ENCODE measurements at places on chromosomes 13 and 19. TPM values are rescaled to one million over a fixed set of nuclear protein-coding genes. Genes with fewer than 3 reads are reported as not detected.

GRCh38 chr19:14035706-14036105 is 4.1 kb downstream of the IL27RA start:
- DNase-seq = no peak

DNA sequence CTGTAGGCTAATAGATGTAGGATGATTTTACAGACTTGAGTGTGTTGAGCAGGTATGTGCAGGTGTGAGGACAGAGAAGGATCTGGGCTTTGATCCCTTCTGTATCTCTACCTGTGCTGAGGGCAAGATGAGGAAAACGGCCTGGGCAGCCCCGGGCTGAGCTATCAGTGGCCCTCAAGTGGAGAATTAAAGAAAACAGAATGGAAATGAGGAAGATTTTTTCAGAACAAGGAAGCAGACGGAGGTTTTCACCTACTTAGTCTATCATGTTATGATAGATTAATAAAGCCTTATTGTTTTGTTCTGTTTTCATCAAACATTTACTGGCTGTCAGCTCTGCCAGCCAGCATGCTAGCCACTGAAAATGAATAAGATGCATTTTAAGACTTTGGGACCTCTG is 22.3 kb upstream of the FOXO1 start:
- no peak for DNase-seq

DNA sequence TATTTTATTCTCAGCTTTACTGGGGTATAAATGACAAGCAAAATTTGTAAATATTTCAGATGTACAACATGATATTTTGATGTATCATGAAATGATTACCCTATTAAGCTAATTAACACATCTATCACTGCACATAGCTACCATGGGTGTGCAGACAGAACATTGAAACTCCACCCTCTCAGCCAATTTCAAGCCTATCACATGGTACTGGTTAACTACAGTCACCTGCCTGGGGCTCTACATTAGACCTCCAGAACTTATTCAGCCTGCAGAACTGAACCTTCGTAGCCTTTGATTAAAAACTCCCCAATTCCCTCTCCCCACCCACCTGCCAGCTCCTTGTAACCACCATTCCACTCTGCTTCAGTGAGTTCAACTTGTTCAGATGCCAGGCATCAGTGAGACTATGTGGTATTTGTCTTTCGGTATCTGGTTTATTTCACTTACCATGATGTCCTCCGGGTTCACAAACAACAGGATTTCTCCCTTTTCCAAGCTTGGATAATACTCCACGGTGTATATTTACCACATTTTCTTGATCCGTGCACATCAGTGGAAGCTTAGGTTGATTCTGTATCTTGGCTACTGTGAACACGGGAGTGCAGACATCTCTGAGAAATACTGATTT is 19.2 kb downstream of the RAB20 start:
- DNase-seq = no peak

GRCh38 chr13:66048888-66049287 is 1181.2 kb downstream of the PCDH9 start:
- no peak for DNase-seq

DNA sequence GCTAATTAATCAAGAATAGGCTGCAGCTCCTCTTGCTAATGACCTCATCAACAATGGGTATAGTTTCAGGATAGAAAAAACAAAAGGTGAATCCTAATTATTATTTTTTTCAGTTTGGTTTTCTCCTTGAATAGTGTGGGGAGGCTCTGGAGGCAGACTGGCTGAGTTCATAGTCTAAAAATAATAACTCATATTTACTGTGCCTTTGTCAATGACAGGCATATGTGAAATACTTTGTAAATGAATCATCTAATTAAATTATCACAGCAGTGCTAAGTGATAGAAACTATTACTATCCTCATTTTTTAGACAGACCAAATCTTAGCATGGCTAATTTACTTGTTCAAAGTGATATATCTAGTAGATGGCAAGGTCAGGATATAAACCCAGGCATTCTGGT is 1261.0 kb upstream of the SLC10A2 start:
- no peak for DNase-seq

- no peak for DNase-seq
Measured at GRCh38 chr13:113839536-113840204, 24.2 kb downstream of the GAS6 start.

DNA sequence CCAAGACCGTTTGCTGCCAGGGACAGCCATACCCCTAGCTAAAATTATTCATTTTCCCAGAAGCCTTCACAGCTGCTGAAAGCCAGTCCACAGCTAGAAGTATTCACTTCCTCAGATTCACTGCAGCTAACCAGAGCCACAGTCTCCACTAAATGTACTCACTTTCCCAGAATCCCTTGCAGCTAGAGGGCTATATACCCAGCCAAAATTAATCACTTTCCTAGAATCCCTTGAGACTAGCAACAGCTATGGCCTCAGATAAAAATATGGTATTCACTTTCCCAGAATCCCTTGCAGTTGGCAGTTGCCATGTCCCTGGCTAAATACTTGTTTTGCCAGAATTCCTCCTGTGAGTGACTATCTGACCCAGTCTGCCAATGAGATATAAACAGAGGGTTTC is 13.8 kb upstream of the MEIS3 start:
- no peak for DNase-seq

- no peak for DNase-seq
Measured at GRCh38 chr19:57434386-57435061, 601 bp upstream of the ZNF749 start.

DNA sequence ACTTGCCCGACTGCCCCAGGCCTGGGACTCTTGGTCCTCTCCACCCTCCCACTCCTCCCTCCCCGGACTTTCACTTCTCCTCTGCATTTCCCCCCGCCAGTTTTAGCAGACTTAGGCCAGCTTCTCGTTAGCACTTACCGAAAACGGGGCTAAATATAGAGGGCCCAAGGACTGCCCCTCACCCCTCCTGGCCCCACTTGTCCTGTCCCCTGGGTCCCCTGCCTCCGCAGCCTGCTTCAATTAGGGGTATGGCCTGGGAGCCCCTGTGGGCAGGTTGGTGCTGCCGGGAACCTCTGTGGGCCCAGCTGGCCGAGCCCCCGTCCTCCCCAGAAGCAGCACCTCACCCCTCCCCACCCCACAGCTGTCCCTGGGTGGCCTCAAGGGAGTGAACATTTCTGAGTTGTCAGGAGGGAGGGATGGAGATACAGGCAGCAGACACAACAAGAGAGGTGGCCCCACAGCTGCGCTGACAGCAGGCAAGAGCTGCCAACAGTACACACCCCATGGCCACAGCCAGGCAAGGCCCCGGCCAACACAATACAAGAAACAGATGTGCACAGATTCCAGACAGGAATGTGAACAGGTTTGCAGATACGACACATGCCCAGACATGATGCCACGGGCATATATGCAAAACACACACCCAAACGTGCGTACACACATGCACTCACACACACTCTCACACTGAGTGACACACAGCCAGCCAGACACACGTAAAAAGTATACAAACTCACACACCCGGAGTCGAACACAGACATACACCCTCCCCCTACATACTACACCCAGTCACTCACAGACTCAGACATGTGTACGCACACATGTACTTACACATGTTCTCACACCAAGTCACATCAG is 2.6 kb downstream of the POU2F2 start:
- no peak for DNase-seq

DNA sequence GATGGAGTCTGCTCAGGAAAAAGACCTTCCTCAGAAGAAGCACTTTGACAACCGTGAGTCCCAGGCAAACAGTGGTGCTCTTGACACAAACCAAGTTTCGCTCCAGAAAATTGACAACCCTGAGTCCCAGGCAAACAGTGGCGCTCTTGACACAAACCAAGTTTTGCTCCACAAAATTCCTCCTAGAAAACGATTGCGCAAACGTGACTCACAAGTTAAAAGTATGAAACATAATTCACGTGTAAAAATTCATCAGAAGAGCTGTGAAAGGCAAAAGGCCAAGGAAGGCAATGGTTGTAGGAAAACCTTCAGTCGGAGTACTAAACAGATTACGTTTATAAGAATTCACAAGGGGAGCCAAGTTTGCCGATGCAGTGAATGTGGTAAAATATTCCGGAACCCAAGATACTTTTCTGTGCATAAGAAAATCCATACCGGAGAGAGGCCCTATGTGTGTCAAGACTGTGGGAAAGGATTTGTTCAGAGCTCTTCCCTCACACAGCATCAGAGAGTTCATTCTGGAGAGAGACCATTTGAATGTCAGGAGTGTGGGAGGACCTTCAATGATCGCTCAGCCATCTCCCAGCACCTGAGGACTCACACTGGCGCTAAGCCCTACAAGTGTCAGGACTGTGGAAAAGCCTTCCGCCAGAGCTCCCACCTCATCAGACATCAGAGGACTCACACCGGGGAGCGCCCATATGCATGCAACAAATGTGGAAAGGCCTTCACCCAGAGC is 16.2 kb upstream of the ZNF544 start:
- DNase-seq = no peak

DNA sequence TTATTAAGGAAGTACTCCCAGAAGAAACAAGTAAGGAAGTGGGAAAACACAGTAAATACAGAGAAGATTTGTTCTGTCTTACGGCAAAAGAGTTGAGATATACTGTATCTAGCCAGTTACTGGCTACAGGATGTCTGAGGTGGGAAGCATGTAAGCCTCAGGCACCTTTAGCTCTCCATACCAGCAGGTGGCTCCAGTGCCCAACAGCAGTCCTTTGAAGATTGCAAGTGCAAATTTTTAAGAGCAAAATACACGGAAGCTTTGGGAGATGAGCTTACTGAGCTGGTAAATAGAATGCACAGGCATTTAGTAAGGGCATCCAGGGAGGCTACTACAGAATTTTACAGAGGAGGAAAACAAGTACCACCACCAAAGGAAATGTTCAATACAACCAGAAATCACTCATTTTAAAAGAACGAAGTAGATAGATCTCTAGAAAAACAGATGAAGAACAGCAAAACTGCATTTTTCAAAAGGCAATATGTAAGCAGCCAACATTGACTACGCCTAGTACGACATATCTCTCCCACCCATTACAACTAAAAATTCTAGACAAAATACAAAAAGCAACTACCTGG is 57.9 kb upstream of the VSTM2B start:
- no peak for DNase-seq

- DNase-seq = peak; percentile 82
Measured at GRCh38 chr19:36605101-36605876, at the start of gene ZNF382. ZNF382 (plus strand) TSS chr19:36605313; CDS start chr19:36609915, 4,602 bp downstream.

DNA sequence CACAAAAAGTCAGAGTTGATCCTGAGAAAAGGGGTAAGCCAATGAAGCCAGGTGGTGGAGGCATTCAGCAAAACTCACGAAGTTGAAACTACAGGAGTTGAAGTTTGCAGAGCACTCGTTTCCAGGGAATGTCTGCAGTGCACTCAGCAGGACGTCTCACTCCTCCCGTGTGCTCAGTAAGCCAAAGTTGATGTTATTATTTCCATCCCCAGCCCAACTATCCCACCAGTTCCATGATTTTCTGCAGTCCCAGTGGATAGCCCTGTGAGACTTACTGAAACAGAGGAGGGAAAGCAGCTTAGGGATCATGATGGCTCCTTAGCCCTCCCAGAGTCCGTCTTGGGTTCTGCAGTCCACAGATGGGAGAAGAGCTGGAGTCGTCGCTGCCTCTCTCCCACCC is at the start of gene TARM1:
Gene TARM1 (minus strand): TSS at position 334 of the 400 bp plus-strand sequence. CDS start 25 bp downstream, at position 309.
- no peak for DNase-seq

- DNase-seq = no peak
Measured at GRCh38 chr13:39362652-39363381, 240.2 kb downstream of the LHFPL6 start.

DNA sequence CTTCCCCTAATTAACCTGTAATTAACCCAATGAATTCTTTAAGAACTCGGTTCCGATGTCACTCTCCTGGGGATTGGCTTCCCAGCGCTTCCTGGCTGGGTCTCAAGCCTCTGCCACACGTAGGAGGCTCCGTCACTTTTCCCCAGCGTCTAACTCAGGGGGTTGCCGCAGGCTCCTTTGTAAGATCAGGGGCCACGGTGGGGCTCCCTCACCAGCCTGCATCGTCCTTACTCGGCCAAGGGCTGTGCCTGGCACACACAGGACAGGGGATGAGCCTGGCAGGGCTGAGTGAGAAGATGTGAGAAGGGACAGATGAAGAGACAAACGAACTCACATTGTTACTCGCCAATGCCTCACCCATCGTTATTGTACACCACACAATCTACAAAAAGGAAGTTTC is 20.9 kb upstream of the ATP11A start:
- DNase-seq = no peak

DNA sequence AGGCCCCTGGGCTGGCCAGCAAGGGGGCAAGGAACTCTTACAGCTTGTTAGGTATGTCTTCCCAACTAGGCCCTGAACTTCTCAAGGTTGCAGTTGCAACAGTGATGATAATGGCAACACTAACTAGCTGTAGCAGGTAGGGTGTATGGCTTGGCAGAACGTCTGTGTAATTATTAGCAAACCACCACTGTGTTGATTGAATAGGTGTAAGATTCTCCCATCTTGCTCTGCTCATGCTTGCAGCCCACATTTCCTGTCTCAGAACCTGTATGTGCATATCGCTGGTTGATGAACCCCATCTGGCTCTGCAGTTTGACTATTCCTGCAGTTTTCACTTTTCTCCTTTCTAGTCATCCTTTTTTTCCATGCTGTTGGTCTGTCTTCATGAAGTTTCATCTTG is 178.8 kb downstream of the KATNAL1 start:
- DNase-seq = no peak

ZNF492 gene
- 0.25 TPM for total RNA-seq

PSG1 gene
- not detected for total RNA-seq

CRX gene
- not detected for total RNA-seq

CIC gene
- total RNA-seq = 90.9 TPM
